ENCODE measurements at places on chromosomes 5 and 9. TPM values are rescaled to one million over a fixed set of nuclear protein-coding genes. Genes with fewer than 3 reads are reported as not detected.

IZUMO3 gene
- not detected for total RNA-seq

PCDHA12 gene
- total RNA-seq: 10.7 TPM

LRRTM2 gene
- 0.39 TPM for total RNA-seq

TMEM252 gene
- total RNA-seq: not detected

LCN15 gene
- total RNA-seq: not detected

SLC6A7 gene
- total RNA-seq: not detected

LHX3 gene
- total RNA-seq: 0.11 TPM

BAG1 gene
- 52.7 TPM for total RNA-seq

ANKDD1B gene
- total RNA-seq: not detected

LPAR1 gene
- 29.0 TPM for total RNA-seq

RNF208 gene
- total RNA-seq: 13.7 TPM

ADAMTS2 gene
- 0.11 TPM for total RNA-seq

PKD2L2 gene
- not detected for total RNA-seq

MYOT gene
- not detected for total RNA-seq

GRCh38 chr9:32551276-32552051 is 663 bp upstream of the SMIM27 start:
- peak; percentile 62 for DNase-seq

GRCh38 chr9:133563291-133563796 is 28.8 kb downstream of the ADAMTSL2 start:
- DNase-seq: peak; percentile 65

- DNase-seq: no peak
Observed at GRCh38 chr5:167937635-167937998, 353.8 kb upstream of the WWC1 start.

- DNase-seq: no peak
Observed at GRCh38 chr9:135065151-135065550, 22.3 kb upstream of the OLFM1 start.

- DNase-seq: no peak
Observed at GRCh38 chr5:134374232-134374631, 2.9 kb downstream of the UBE2B start.

- DNase-seq: no peak
Observed at GRCh38 chr9:69218166-69218565, 44.1 kb downstream of the TJP2 start.

- DNase-seq: no peak
Observed at GRCh38 chr9:117304549-117304948, 110.3 kb downstream of the ASTN2 start.

DNA sequence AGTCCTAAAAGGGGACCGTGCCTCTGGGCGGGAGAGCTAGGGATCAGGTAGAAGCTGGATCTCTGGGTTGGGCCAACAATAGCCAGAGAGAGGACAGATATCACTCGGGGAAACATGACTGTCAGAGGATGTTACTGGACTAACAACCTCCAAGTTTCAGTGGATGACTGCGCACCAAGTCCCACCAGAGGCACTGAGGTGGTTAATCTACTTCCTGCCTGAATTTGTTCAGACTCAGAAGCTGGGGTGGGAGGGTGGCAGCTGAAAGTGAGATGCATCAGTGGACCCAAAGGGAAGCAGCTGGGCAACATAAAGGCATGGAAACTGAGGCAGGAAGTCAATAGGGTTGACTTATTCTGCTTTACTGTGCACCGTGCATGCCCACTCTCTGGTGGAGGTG is 130.1 kb upstream of the SLC44A1 start:
- DNase-seq: no peak

DNA sequence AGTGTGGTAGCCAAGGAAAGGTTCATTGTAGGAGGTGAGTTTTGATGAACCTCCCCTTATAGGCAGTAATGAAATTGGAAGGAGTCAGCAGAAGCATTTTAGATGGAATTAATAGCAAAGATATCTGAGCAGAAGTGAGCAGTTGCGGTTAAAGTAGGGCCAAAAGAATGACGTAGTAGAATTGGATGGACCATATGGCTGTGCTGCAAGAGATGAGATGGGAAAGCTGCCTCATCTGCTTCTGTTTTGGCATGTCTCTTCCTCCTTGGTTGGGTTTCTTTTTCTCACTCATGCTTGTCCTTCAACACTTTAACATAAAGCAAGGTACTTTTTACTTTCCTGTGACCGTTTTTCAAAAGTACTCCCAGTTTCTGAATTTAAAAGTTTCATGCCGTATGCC is 55.8 kb downstream of the AQP7 start:
- no peak for DNase-seq

GRCh38 chr5:122703203-122703602 is 71.7 kb upstream of the SNX2 start:
- DNase-seq: no peak

DNA sequence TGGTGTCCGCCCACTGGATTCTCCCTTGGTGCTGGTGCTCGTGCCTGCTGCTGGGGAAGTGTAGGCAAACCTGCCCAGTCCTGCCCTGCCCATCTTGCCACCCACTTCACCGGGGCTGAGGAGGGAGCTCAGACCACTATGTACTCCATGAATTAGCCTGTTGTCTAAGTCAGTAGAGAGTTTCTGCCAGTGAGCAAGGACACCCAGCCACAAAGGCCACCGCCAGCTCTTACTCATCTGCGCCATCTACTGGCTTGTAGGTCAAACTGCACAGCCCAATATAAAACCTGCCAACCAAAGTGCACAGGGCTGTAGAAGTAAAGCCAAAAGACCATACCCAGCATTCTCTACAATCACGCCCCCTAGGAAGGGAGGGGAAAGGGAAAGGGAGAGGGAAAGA is 102.3 kb downstream of the GLIS3 start:
- DNase-seq: peak; percentile 56

DNA sequence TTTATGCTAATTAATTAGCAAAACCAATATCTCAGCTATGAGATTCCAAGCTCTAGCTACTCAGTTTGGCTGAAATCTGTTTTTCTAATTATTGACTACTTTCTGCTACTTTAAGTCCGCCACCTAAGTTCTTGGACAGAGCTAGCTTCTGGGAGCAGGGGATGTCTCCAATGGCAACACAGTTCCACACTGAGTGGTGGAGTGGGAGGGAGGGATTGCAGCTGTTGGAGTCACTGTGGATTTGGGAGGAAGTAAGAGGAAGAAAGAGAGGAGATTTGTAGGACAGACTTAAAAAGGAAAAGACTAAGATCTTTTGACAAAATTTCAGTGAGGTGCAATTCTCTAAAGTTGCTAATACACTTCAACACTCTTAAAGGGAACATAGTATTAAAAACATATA is 450.8 kb downstream of the NFIB start:
- peak; percentile 3 for DNase-seq

DNA sequence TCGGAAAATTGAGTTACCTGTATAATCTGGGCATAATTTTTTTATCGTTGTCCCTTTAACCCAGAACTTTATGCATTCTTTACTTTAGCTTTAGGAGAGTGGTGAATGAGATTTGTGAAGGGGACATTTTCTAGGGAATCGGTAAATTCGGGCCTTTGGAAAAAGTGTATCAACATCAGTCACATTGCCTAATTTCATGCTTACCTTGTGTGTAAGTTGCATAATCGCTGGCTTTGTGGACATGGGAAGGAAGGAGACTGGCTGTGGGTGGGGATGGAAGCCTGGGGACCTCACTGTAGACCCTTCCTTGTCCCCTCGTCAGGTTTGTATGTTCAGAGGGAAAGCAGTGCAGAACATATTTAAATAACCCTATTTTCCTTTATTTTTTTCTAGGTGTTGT is 3.3 kb downstream of the PSAT1 start:
- DNase-seq: no peak

DNA sequence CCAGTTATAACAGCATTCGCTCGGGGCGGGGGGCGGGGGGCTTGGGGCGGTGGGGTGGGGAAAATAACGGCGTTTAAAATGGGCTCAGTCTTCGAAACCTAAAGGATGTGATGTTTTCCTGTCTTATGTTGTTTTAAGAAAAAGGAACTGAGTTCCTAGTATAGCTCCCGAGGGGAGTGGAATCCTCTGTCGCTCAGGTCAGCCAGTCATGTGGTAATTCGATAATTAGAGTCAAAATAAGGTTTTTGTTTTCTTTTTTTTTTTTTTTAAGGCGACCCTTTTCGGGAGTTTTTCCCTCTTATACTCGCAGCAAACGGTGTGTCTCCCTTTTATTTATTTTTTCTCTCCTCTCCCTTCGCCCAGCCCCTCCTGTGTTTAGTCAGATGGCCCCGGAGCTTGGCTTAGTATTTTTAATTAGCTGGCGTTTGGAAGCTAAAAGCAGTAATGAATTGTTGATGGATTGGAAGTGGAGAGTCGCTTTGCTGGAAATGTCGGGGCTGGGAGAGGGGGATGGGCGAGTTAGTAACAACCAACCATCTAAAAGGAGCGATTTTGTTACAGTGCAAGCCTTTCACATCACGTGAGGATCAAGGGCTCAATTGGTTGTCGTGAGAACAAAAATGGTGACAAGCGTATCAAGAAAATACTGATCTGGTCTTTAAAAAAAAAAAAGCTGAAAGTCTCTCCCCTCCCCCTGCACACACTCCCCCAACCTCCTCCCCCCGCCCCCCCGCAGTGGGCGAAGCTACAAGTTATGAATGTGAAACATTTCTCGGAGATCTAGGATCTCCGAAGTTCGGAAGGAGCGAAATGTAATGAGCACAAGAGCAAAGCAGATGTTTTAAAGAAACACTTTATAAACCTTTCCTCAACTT is 714 bp upstream of the ZNF608 start:
- DNase-seq: peak; percentile 84

DNA sequence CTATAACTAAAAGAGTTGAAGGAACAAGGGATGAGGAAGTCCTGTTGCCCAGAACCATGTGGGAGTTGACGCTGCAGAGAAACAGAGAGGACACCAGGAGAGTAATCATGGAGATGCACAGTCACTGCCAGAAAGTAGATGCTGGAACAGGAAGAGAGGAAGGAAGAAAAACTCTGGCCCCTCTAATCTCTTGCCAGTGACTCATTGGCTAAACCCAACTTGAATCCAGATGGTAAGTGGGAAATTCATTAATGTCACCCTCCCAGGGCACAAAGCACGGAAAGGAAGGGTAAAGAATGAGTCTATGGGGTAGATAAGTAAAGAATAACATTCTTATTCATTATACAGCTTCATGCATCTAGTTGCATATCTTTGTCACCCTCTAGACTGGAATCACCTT is 631.9 kb downstream of the PRELID2 start:
- peak; percentile 36 for DNase-seq

- no peak for DNase-seq
Observed at GRCh38 chr5:146040527-146040926, 64.8 kb downstream of the PLAC8L1 start.

- no peak for DNase-seq
Observed at GRCh38 chr9:91894023-91894422, 56.0 kb downstream of the ROR2 start.

DNA sequence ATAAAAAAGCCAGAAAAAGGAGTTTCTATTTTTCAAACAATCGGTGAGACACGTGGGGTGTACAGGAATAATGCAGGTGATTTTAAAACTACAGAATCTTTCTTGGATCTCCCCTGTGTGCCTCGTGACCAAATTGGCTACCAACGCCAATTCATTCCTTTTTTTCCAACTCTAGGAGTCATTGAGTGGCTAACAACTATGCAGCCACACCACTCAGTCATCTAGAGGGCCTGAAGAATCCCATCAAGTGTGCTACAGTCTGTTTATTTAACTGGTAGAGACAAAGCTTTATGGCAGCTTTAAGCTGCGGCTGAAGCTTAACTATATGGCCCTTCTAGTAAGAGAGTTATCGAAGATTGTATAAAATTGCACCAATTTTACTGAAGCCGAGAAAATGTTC is 113.1 kb upstream of the NIPBL start:
- DNase-seq: no peak

DNA sequence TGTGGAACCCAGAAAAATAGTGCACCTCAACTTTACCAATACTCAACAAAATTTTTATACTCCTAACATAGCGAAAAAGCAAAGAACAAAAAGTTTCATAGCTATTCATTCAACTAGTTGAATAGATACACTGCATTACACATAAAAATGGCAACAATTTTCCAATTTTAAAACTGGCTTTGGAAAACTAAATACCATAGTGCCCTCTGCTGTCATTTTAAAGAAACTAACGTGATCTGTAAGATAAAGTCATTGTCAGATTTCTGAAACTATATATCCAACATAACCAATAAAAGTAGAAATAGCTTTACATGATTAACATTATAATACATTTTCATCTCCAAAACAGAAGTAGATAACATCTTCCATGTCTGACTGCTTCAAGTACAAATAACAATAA is 31.6 kb downstream of the DTWD2 start:
- DNase-seq: peak; percentile 51

GRCh38 chr5:893137-893506 is 438 bp downstream of the TRIP13 start:
- no peak for DNase-seq

- DNase-seq: no peak
Observed at GRCh38 chr5:40828690-40829661, 6.0 kb downstream of the RPL37 start.

DNA sequence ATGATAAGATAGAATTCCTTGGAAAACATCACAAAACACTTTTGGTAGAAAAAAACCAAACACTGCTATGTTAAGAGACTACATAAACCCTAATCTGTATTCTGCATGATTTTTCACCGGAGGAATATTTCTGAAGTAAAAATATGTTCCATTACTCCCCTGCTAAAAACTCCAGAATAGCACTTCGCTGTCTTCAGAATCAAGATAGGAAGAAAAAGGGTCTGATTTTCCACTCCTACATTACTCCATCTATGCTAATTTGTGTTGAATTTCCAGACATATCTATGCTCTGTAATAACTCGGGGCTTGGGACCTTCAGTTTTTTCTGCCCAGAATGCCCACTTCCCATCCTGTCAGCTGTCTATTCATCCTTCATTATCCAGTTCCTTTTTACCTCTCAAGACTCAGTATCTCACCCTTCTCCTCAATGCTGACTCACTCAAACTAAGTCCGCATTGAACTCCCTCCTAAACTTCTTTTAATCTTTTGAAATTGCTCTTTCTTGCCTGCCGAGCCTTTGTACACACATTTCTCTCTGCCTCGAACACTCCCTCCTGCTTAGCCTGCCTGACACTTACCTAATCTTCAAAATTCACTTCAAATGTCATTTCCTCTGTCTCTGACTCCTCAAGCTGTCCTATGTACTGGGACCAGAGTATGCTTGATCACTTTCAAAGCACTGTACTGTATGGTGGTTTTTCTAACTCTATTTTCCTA is 171.0 kb downstream of the ARRDC3 start:
- no peak for DNase-seq

DNA sequence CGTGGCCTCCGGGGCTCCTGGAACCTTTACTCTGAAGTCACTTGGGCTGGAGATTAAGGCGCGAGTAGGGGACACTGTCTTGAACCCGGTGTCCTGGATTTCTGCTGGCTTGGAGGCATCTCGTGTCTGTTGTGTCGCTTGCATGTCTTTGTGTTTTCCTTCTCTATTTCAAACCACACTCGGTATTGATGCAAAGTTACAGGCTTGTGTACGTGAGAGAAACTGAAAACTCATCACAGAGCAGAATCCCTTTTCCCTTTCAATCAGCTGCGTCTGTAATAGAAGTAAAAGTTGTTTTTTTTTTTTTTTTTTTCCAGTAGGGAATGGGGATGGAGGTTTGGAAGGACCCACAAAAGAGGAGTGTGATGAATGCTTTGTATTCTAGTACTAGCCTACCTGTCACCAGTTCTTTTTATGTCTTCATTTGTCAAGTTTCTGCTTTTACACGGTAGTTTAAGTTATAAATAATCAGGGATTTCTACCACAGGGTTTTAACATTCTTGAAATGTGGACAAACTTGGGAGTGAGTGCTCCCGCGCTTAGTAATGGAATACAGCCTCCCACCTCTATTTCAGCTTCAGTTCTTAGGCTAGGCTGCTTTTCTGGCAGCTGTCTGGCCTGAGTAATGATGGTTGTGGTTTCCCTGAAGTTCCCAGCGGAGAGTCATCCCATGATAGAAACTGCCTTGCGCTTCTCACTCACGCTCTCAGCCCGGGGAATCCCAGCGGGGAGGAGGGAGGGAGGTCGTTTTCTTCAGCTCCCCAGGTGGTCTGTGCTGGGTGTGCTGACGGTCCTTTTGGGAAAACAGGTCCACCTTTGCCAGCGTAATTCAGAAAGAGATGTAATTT is 763 bp downstream of the TJP2 start:
- DNase-seq: peak; percentile 86

Measured in A673 (cell line).